ENCODE measurements at places on chromosomes 7 and 10.
A peak's percentile ranks its signal among the peaks of the same experiment; 100 is the strongest.

GRCh38 chr10:33085313-33085833, 127.3 kb upstream of the ITGB1 start:
- DNase-seq: no peak

DNA sequence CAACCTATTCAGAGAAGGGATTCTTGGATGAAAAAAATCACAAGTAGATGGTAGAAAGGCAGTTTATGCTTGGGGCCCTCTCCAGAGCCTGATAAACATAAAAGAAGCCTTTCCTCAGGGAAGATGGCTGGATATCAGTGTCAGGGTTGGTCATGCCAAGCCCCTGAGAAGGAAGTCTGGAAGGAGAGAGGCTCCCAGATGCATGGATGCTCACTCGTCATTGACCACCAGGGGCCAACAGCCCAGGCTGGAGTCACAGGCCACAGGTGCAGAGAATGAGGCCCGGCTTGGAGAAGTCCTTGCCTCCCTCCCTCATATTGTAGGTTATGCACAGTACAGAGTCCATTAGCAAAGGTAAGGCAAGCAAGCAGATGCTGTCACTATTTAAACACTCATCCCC, 506.7 kb downstream of the GRID1 start:
- no peak for DNase-seq

GRCh38 chr7:102814025-102814471, 65.2 kb downstream of the FAM185A start:
- DNase-seq: no peak

DNA sequence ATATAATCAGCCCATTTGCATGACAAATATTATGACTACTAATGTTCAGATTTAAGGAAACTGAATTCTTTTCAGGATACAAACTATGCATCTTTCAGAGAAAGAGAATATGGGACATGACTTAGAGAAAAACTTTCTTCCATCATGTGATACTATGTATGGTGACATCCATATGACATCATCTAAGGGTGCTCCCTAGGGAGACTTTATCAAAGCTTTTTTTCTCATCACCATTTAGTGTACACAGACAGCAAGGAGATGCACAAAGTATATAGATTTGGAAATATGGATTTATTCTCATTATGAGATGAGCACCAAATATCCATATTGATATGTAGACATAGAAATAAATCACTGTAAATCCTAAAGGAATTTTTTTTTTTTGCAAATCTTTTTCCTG, 164.2 kb upstream of the YAE1 start:
- DNase-seq: no peak

- peak; percentile 3 for DNase-seq
Observed at GRCh38 chr7:159144758-159145489, at the start of gene VIPR2. TSS of gene VIPR2 (minus strand) at chr7:159144867. CDS start at chr7:159144771, 96 bp downstream.

DNA sequence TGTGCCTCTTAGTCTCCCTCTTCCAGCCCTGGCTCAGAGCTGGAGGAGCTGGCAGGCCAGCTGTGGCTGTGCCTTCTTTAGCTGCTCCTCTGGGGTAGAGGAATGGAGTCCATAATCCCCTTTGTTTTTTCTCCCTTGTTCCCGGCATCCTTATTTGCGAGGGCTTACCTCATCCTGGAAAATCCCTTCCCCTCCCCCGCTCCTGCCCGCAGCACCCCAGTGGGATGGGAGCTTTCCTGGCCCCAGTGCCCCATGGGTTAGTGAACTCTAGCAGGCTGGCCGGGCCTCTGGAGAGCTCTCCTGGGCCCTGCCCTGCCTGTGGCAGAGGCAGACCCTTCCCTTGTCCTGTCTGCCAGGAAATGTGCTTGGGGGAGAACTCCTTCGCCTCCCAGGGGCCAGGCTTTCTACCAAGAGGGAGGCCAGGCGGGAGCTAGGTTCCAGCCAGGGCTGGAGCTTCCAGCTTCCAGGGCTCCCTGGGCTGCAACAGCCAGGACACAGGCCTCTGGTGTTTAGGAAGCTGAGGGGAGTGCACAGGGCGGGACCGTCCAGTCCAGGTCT, 16.5 kb upstream of the TRIM8 start:
- no peak for DNase-seq

DNA sequence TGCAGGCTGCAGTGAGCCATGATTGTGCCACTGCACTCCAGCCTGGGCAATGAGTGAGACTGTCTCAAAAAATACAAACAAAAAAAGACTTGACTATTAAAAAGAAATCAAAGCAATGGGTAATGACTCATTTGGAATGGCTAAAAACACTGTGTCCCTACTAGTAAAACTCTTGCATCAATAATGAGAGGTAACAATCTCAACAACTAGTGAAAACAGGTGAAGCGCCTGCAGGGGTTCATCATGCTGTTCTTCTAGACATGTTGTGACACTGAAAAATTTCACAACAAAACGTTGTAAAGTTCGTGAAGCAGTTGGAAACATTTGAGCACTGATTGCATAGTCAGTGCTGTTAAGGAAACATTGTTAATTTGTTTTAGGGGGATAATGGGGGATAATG, 26.9 kb upstream of the SLC29A4 start:
- no peak for DNase-seq

DNA sequence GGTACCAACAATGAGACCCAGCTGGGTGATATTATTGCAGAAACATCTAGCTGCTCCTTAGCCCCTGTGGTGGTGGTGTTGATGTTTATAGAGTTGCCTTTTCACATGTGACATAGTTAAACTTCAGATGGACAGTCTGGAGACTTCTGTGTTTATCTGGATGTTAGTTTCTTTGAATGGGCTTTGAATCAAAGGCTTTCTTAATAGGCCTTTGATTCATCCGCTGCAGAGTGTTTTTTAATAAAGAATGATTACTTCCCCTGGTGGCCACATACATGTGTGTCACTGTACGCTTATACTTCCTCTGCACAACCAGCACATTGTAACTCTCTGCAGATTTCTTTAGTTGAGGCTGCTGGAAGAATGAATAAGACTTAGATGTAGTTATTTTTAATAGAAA, 221.0 kb downstream of the DYNC1I1 start:
- DNase-seq: no peak

DNA sequence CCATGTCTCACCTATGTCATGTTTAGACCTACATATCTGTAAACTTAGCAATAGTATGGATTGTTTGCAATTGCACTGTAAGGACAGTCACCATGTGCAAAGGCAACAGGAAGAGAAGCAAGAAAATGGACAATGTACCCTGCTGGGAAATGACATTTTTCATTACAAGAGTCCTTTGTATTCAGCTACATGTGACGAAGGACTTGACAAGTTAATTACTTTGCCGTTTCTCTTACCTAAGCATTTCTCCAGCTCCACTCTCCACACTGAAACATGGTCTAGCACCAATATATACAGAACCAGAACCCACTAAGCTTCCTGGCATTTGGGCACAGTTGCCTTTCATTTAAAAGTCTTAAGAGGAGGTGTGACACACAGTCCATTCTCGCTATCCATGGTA, 76.6 kb upstream of the PFKP start:
- no peak for DNase-seq

DNA sequence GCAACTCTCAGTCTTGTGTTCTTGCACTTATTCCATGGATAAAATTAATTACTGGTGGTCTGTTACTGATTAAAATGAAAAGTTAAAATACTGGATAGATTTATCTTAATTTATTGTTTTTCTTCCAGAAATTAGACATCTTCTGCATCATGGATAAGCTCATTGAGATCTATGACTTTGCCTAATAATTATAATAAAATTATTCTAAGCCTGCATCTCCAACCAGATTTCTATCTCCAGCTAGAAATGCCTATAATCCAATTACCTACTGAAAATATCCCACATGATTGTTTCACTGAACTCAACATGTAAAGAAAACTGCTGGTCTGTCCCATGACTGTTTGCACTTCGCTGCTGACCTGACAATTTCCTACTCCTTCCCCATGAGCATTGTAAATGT, 88.3 kb upstream of the ACBD5 start:
- DNase-seq: no peak

GRCh38 chr7:27375958-27376357, 133.4 kb downstream of the EVX1 start:
- no peak for DNase-seq

DNA sequence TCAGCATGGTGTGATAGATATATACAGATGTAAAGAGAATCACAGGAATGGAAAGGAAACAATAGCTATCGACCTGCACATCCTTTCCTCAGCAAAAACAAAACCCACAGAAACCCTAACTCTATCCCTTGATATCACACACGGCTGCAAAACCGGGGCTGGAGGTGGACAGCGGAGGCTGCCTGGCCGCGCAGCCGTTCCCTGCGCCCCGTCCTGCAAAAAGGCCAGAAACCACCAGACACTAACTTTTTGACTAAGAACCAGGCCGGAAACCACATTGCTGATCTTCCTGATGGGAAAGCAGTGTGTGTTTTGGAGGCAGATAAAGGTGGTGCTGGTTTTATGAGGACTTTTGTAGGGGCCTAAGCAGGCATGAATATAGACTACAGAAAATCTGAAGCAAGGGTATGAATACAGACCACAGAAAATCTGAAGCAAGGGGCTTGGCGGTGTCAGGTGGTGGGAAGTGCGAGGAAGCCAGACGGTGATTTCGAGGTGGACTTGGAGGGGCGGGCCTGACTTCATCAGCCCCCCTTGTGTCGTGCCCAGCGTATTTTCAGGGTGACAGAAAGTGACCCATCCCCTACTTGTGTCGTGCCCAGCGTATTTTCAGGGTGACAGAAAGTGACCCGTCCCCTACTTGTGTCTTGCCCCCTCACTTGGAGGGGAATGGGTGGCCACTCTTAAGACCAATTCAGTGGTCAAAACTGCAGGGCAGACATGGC, 123.3 kb downstream of the WDR37 start:
- DNase-seq: no peak
